ENCODE measurements at places on chromosomes 3 and 15.

- DNase-seq = no peak
Measured at GRCh38 chr3:127304121-127304744, 16.4 kb upstream of the PRR20G start.

DNA sequence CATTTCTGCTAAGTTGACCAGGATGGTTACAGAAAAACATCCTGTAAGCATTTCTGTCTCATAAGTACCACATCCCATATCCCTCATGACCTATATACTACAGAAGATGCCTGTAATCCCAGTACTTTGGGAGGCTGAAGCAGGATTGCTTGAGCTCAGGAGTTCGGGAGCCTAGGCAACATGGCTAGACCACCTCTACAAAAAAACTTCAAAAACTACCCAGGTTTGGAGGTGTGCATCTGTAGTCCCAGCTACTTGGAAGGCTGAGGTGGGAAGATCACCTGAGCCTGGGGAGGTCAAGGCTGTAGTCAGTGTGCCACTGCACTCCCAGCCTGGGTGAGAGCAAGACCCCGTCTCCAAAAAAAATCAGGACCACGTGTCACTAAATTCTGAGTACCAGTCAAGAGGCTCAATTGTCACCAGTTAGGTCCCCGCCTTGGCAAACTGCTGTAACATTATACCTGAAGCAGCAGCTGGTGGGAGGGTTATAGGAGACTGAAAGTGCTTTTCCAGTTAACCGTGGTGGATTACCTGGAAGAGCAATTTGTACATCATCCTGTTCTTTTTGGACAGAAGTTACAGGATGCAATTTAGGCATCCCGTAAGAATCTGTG is 6.2 kb downstream of the RPL32 start:
- DNase-seq = no peak

DNA sequence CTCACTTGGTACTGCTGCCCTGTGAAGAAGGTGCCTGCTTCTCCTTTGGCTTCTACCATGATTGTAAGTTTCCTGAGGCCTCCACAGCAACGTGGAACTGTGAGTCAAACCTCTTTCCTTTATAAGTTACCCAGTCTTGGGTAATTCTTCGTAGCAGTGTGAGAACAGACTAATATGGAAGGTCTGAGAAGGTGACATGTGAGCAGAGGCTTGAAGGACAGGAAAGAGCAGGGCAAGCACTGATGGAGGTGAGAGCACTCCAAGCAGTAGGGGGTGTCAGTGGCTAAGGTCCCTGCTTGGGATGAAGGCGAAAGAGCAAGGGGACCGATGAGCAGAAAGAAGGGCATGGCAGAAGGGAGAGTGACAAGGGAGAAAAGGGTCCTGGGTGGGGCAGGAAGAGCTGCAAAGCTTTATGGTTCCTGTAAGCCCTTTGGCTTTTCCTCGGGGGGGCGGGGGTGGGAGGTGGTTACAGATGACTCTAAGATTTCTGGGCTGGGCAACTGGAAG is 3.5 kb downstream of the EIF4E3 start:
- DNase-seq = no peak

GRCh38 chr3:124107104-124107890 is 115.4 kb upstream of the ROPN1 start:
- DNase-seq = no peak

GRCh38 chr3:23262766-23263165 is 59.6 kb downstream of the UBE2E2 start:
- no peak for DNase-seq

DNA sequence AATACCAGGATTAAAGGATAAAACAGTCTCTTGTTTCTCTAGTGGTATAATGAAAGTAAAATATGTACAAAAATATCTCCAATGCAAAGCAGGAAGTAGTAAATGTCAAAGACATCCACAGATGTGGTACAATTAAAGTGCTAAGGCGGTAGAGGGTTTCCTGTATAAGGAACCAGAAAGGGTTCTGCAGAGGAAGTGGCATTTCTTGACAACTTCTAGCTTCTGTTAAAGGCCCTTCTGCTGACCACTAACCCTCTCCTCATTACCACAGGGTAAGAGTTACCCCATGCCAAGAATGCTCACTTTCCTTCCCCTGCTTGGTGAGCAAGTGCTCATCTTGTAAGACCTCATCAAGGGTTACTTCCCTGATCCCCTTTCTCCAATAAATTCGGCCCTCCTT is 883.6 kb upstream of the NR2F2 start:
- no peak for DNase-seq

GRCh38 chr3:86029590-86029989 is 961.4 kb downstream of the VGLL3 start:
- DNase-seq = no peak

DNA sequence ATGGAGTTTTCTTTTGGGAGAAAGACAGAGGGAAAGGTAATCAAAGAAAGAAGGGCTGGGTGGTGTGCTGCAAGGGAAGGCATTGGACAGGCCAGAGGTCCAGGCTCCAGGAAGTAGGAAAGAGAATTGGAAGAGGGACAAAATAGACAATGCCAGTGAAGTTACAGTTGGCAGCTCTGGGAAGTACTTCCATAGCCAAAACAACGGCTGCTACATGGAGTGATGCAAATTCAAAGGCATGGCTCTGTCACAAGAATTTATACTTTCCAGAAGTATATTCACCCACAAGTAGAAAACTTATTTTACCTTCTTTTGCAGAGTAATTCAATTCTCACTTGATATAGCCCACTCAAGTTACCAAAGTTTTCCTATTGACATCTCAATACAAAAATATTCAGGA is 191.5 kb downstream of the TNIK start:
- DNase-seq = no peak

DNA sequence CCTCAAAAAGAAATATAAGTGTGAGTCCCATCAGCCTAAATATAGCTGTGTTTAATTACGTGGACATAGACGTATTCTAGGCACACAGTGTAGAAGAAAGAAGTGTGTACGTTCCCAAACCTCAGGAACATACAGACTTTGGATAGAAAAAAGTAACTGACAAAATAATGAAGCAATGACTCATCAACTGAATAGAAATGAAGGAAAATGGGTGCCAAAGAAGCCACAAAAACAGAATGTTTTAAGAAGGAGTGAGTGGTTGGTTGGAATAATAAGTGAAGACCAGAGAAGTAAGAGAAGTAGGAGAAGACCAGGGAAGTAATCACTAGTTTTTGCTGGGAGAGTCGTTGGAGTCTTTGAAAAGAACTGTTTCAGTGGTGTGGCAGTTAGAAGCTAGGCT is 518.1 kb downstream of the ROBO1 start:
- no peak for DNase-seq

DNA sequence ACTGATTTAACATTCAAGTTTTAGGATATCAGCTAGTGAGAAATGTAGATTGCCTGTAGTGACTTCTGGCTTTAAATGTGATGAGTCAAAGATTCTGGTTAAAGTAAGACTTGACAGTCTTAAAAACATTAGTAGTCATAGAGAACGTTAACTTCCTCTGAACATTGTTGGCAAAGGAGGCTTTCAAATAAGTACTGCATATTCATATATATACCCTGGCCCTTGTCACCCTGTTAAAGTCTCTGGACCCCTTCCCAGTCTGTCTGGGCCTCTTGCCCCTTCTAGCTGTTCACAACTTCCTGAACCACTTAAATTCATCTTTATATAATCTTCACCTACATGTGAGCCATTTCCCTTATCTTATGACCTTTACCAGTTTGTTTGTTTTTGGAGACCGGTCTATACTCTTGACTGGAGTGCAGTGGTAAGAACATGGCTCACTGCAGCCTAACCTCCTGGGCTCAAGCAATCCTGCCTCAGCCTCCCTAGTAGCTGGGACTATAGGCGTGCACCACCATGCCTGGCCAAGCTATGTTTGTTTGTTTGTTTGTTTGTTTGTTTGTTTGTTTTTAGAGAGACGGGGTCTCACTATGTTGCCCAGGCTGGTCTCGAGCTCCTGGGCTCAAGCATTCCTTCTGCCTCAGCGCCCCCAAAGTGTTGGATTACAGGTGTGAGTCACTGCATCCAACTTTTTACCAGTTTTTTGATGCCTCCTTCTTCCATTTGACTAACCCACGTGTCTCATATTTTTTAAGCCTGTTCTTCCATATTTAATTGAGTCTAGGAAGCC is 64.4 kb upstream of the CRTC3 start:
- no peak for DNase-seq

GRCh38 chr3:155870945-155871745 is 695 bp downstream of the GMPS start:
- DNase-seq = peak; percentile 53

DNA sequence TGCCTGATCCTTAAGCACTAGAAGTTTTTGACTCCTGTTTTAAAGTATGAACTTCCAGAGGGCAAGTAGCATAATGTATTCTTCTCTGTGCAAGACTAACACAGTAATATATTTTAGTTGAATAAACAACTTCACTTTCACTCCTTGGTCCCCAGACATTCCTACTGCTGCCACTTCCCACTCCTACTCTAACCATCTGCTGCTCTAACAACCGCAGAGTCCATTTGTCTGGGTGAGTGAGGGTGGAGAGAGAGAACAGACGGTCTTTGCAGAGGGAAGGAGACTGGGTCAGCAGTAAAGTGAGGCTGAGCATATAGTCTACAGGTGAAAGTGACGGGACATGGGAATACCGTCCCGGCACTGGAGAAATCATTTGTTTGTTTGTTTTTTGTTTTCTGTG is 301.0 kb upstream of the SLCO3A1 start:
- peak; percentile 57 for DNase-seq

GRCh38 chr3:130960139-130960795 is 66.4 kb downstream of the ASTE1 start:
- DNase-seq = no peak

- no peak for DNase-seq
Measured at GRCh38 chr3:64972793-64973192, 285.0 kb upstream of the ADAMTS9 start.

DNA sequence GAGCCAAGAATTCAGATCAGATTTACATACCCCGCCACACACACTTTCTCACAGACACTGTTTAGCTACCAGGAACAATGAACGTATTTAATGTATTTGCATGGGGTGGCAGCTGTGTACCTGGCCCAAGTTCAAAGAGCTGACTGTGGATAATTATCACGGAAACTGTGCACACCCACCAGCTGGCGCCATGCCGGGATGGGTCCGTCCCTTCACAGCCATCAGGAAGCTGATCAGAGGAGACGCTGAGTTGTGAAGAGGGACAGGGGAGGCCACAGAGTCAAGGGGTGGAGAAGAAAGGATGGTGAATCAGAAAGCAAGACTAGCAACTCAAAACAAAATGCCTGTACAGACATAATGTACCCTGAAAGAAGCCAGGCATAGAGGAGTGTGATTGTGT is 13.1 kb upstream of the PLA2G4D start:
- peak; percentile 19 for DNase-seq

- no peak for DNase-seq
Measured at GRCh38 chr3:101229681-101230080, 90.7 kb downstream of the IMPG2 start.

- no peak for DNase-seq
Measured at GRCh38 chr3:100108464-100109079, 5.7 kb downstream of the FILIP1L start.

DNA sequence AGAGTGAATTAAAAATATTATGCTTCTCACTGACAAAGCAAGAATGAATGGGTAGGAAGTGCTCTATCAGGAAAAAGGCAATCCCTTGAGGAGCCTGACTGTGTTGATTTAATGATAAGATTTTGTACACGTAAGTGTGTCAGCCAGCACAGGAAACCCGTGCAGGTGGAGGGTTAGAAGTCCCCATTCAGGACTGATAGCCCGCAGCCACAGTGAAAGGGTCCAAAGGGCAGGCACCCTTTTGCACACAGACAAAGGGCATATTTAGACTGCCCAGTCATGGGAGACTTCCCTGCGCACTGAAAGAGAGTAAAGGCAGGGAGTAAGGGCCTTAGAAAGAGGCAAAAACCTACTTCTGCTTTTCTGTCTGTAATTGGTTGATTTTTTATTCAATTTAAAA is 26.4 kb upstream of the SKIL start:
- DNase-seq = no peak

DNA sequence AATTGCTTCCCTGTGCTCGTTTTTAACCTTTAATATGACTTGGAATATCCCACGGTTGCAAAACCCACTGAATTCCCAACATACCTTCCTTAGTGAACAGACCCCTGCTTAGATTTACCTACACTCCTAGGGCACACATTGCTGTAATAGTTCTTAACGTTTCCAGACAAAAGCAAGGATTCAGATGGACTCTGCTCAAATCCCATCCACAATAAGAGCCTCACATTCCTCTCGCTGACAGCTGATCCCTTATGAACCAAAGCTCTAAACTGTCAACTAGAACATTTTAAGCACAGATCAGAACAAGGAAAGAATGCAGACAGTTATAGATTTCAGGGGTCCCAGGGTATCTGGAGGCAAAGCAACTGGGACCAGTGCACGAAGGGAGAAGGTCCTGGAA is 248.3 kb upstream of the ICE2 start:
- no peak for DNase-seq

DNA sequence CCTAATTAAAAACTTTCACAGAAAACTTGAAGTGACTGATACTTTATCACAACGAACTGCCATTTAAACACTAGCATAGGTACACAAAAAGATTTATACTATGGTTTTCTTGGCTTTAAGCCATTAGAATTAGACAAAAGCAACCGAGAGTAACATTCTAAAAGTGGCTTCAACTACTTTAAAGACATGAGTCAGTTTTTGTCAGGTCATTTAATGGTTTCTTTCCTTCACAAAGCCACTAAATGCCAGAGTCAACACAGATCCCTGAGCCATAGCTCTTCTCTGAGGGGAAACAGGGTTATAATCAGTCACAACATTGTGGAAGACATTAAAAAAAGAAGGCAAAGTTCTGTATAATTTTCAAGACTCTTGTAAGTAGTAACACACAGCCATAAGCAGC is 54.6 kb downstream of the CAPN3 start:
- no peak for DNase-seq

DNA sequence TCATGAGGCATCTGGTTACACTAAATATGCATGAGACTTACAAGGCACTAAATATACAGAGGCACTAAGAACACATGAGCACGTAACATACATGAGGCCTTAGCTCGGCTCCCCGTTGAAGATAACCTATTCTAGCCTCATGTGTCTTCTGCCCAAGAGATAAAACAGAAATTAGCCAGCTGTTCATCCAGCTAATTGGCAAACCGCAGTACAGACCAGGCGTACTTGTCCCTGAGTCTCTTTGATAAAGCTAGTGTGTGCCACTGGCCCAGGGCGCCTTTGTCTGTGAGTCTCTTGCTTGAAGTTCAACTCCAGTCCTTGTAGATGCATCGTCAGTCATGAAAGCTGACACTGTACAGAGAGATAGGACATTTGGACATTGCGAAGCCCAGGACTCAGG is 121.9 kb upstream of the SPATA12 start:
- DNase-seq = no peak

DNA sequence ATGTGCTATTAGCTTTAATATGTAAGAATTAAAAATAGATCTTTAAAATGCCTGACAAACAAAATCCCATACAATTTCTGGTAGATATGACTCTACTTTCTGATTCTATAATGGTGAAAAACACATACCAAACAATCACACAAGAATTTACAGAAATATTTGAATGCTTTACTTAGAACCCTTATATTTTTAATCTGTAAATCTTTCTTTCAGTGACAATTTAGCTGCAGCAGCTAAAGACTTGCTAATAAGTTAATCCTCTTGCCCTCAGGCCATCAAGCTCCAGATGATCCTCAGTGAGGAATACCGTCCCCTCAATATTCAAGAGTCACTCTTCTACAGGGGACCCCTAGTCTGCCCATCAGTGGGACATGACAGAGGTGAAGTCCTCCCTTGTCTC is 55.6 kb downstream of the C3orf80 start:
- no peak for DNase-seq

- DNase-seq = no peak
Measured at GRCh38 chr15:45117308-45118130, 3.4 kb downstream of the DUOXA2 start.

GRCh38 chr15:31974855-31975829 is 55.2 kb upstream of the CHRNA7 start:
- peak; percentile 23 for DNase-seq
